Iris pigment epithelial cell (primary cell): ENCODE measurements at places on chromosomes 2 and 18.
A peak's percentile ranks its signal among the peaks of the same experiment; 100 is the strongest.

- DNase-seq, result no peak
These were observed 28.6 kb upstream of the NCKAP5 start for GRCh38 chr2:133596701-133597393.

DNA sequence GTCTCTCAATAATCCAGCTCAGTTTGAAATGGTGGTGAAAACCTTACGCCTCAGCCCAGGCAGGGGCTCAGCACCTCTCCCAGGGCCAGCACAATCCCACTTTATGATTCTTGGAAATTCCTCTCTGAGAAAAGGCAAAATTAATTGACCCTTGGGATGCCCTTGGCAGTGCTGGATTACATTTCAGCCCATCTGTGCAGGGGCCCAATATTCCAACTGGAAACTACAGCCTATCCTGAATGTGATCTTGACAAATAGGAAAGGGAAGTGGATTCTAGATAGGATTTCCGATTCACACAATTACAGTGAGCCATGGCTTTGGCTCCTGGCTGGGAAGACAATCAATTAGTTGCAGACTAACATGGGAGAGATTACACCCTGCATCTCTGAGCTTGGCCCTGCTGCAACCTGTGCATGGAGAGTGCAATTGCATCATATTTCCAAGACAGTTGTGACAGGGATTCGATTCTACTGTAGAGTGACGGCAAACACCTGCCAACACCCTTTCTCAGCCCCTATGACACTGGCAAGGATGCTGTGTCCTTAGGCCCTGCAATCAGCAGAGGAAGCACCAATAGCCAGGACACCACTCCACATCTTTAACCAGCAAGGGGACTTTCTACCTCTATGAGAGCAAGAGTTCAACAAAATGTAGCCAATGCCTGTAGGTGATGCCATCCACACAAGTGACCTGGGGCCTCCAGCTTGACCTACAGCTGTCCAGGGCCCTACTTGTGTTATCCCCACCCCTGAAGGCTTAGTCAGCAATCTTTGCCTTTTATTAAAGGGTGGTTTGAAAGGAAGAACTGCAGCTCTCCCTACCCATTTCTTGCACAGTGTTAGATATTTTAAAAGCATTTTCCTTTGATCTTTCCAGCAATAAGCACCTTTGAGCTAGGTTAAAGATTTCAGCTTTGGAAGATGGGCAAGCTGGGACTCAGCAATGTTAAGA is 187.2 kb upstream of the HS6ST1 start:
- DNase-seq, result no peak

DNA sequence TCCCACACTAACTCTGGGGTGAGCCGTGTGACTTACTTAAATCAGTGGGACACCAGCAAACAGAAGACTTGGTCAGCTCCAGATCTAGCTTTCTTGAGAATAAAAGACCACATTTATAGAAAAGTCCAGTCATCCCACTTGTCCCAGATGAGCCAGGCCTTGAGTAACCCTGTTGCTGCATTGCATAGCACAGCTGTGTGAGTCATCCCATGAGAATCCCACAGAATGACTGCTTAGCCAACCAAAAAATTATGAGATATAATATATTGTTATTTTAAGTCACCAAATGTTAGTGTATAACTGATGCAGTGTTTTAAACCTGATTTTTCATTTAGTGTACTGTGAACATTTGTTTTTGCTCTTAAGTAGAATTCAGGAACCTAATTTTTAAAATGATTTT is 94.2 kb upstream of the FSHR start:
- peak; percentile 96 for DNase-seq

- DNase-seq, result peak; percentile 52
These were observed 37.8 kb downstream of the FAM168B start for GRCh38 chr2:131055169-131056065.

DNA sequence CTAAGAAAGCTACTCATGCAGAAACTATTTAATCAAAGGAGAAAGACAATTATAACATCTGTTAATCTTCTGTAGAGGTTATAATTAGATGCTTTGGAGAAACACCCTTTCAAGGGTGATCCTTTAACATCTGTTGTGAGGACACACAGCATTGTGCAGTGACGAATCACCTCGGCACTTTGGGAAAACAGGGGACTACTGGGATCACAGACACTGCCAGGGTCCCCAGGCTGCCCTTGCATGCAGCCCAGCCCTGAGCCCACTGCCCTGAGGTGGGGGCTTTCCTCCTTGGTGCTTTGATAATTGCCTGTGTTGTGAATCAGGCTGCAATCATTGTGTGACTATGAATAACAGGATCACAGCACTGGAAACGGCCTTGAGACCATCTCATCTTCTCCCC is 10.6 kb downstream of the NCKAP5 start:
- DNase-seq, result no peak

DNA sequence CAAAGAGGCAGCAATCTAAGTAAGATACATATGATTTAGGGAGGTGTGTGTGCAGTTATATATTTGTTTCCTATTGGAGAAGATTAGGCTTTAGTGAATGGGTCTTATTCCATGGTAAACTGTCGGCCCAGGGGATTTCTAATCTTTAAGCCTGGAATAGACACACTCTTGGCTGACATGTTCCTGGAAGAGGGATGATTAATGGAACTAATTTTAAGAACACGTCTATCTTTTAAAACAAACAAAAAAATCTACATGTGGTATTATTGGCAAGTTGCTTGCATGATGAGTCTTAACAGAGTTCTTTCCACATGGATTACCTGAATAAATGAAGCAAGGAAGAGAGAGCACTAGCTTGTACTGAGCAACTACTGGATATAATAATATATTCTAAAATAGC is 114.2 kb upstream of the NT5C1B start:
- peak; percentile 47 for DNase-seq
